GM23338 (cell line): ENCODE measurements at places on chromosomes 7 and 10.

GRCh38 chr10:100987685-100988049, 324 bp downstream of the TWNK start:
- DNase-seq = no peak

GRCh38 chr10:97771055-97771891, 526 bp downstream of the SFRP5 start:
- DNase-seq = peak; percentile 71

DNA sequence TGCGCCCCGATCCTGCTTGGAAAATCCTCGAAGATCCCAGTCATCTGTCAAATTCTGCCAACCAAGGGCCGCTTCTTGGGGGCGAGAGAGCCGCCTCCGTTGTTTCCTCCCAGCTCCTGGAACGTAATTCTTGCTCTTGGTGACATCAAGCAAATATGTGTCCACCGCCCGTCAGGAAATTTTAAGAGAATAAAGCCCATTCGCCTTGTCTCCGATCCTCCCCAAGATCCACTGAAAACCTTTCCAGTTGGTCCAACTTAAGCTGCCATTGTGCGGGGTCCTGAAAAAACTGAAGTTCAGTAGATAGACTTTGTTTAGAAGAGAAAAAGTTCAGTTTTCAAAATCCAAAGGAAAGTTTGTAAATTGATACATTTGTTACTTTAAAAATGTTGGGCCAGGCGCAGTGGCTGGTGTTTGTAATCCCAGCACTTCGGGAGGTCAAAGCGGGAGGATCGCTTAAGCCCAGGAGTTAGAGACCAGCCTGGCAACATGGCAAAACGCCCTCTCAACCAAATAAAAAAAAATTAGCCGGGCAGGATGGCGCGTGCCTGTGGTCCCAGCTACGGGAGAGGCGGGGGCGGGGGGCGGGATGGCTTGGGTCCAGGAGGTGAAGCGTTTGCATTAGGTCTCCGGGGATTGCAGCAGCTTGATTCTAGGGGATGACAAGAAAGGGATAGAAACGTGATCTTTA, 1.0 kb upstream of the ZNF800 start:
- peak; percentile 45 for DNase-seq

GRCh38 chr7:146136357-146136875, 19.8 kb downstream of the CNTNAP2 start:
- DNase-seq = no peak

DNA sequence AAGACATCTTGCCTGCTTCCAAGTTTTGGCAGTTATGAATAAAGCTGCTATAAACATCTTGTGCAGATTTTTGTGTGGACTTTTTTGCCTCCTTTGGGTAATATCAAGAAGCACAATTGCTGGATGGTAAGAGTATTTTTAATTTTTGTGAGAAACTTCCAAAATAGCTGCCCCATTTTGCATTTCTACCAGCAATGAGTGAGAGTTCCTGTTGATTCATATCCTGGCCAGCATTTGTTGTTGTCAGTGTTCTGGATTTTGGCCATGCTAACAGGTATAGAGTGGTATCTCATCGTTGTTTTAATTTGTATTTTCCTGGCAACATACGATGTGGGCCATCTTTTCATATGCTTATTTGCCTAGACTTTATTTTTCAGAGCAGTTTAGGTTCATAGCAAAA, 53.9 kb downstream of the BTAF1 start:
- DNase-seq = no peak

DNA sequence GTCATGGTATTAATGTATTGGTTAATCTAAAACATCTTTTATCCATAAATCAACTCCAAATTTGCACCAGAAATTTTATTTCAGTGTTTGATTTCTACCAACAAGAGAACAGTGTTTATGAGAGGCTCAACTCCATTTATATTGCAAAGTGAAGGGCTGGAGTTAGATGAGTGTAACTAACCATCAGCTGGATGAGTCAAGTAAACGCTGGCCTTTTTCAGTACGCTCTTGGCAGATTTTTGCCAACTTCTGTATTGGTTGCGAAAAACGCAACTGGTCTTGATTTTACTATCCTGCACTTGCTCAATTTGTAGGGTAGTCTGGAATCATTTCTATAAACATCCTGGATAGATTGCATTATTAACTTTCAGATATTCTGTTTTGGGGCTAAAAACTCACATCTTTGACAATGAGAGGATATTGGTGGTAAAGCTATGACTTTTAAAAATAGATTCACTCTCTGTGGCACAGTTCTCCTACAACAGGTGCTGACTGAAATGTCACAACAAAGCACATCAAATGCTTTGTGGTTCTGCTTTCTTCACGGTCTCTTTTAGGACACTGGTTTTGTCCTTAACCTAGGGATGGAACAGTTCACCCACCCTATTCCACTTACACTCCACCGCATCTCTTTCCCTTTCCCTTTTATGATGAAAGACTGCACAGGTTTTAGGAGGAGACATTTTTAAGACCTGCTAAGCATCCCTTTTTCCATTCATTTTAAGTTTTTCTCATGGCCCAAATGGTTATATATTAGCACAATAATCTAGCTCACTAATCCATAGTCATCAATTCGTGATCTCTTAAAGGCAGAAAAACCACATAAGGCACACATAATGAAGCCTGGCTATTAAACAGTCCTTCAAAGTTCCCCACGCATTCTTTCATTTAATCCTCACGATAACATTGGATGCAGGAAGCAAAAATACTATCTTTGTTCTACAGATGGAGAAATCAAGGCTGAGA, 12.8 kb downstream of the CACNA2D1 start:
- DNase-seq = no peak

DNA sequence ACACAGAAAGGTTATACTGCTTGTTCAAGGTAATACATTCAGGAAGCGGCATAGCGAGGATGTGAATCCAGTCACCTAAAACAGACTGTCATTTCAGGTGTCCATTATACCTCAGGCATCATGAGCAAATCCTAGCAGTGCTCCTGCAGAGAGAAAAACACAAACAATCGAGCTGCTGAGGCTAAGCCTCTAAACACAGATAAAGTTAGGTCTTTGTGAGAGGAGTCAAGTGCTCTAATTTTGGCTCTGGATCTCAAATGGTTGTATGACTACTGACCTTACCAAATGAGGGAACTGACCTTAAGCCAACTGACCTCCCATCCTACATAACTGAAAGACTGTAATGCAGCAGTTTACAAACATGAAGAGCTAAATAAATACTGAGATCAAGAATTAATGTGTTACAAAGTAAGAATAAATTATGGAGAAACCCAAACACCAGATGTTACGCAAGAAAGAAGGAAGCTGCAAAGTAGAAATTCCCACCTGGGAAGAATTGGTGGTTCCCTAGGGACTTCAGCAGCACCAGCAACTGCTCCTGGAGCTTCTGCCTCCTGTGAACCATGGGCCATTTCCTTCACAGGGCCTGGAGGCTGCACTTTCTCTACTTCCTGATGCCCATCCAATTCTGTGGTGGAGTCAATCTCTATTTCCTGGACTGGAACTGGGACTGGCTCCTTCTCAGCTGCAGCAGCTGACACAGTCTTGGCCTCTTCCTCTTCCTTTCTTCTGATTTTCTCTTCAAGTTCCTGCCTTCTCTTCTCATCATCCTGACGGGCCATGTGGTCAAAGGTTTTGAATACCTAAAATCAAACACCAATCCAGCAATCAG, 5.8 kb downstream of the NUDCD3 start:
- no peak for DNase-seq

DNA sequence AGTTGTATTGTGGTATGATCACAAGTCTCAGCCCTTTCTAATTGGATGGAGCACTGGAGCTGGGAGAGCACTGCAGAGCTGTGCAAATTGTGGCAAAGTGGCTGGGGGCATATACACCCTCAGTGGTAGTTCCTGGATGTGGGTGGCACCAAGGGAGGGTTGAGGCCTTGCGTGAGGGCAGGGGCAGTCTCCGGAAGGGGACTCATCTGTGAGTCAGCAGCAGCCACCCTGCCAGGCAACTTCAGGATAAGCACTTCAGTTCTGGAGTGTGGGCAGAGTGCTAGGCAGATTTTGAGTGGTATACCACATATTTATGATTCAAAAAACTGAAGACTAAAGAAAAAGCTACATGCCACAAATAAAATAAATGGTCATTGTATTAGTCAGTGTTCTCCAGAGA, 210.5 kb downstream of the ETV1 start:
- DNase-seq = no peak

- no peak for DNase-seq
Measured at GRCh38 chr7:75995996-75996395, 1.6 kb upstream of the TMEM120A start.

DNA sequence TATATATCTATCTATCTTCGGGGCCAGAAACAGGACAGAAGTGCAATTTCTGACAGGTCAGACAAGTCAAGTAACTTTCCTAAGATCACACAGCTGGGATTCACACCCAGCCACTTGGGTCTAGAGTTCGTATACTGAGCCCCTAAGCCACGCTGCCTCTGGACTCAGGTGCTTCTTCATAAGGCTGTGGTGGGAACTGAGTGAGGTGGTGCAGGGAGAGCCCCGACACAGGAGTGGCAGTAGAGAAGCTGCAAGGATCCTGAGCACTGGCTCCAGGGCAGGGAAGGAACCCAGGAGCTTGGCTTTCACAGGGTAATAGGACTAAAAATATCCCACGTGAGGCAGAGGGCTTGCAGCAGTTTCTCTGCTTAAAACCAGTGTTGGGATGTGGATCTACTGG, 33.8 kb downstream of the C10orf53 start:
- no peak for DNase-seq

- DNase-seq = no peak
Measured at GRCh38 chr10:55782181-55782580, 578.9 kb downstream of the ZWINT start.

DNA sequence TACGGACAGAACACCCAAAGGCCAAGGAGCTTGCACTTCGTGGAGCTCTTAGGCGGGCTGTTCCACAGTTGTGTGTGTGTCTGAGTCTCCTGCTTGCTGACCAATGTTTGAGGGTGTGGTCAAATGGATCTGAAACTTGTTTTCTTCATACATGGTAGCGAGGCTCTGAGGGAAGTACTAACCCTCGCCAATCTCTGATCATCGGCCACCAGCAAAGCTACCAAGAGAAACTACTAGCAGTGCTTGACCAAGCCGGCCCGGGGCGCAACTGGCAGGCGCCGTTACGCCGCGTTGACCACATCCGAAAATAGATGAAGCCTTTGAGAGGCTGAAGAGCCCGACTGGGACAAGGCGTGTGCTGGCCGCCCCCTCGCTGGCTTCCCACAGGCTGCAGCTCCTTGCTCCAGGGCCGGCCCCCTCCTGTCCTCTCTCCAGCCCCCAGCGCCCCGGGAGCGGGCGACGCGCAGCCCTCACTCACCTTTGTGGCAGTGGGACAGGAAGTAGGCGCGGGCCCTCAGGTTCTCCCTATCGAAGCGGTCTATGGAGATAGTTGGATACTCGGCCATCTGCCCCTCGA, 384 bp downstream of the DCLRE1C start:
- DNase-seq = peak; percentile 59

DNA sequence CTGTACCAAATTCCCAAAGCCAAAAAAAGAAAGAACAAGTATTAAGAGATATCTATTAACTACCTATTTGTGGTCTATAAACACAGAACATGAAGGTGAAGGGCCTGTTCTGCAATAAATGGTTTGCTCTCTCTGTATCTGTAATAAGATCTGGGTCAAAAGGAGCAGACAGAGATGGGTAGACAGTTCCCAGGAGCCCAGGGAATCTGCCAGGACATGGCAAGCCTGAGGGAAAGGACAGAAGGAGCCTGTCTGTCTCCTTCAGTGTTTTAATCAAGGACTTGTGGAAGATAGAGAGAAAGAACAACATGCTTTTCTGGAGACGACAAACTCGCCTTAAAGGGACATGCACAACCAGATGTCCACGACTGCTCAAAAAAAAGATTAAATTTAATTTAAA, 165.7 kb downstream of the ELMO1 start:
- DNase-seq = no peak

- DNase-seq = no peak
Measured at GRCh38 chr10:108496106-108496505, 1331.6 kb upstream of the SORCS1 start.

DNA sequence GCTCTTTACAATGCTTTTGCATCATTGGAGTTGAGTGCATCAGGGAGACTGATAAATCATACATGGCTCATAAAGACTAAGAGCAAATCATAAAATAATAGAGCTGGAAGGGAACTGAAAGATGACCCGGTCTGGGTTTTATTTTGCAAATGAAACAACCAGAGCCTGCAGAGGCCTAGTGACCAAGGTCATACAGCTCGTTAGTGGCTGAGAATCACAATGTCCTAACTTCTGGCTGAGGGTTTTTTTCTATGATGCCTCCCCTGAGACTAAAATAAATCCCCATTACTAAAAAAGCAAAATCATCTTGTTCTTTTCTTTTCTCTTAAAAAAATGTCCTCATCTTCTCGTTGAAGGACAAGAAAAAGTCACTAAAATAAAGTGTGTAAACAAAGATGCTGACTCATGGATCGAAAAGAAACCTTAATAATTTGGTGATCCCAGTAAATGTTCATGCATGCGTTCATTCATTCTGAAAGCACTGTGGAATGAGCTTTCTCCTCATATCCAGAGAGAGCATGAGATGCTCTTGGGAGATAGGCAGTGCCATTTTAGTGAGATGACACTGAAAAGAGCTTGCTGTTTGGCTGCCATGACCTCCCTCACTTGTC, 107.8 kb upstream of the PHYHIPL start:
- DNase-seq = no peak

GRCh38 chr10:52135101-52135500, 179.0 kb upstream of the DKK1 start:
- DNase-seq = no peak

- no peak for DNase-seq
Measured at GRCh38 chr10:10662716-10663408, 354.8 kb upstream of the CELF2 start.

DNA sequence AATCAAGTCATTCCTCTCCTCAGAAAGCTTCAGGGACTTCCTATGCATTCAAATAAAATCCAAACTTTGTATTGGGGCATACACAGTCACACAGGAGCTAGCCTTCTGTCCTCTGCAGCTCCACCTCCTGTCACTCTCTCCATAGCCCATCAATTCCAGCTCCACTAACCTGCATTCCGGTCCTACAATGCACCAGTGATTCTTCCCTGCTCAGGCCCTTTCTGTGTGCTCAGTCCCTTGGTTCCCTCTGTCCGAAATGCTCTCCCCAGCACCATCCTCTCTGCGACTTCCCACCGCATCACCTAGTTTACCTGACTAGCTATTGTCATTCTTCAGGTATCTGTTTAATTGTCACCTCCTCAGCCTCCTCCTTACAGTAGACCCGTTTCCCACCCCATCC, 26.4 kb upstream of the YAE1 start:
- DNase-seq = peak; percentile 29

DNA sequence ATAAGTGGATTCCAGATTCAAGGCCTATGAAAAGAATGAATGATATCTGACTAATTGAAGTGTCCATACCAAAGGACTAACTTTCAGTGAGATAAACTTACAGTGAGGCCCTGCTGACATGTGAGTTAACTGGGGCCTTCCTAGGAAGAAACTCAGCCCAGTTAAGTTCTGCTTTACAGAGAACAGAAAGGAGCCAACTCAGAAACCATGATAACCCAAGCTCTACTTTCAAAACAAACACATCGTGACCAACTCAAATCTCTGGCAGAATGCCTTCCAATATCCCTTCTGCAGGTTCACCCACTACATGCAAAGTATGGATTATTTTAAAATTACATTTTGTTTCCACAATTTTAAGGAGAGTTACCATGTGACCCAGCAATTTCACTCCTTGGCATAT, 75.8 kb upstream of the MRLN start:
- DNase-seq = no peak

GRCh38 chr7:133303372-133303771, 50.5 kb downstream of the EXOC4 start:
- no peak for DNase-seq

- DNase-seq = no peak
Measured at GRCh38 chr7:51601461-51601860, 284.9 kb upstream of the COBL start.

- no peak for DNase-seq
Measured at GRCh38 chr7:142130267-142130666, 18.7 kb downstream of the MGAM2 start.
